Stimulated activated CD4-positive, alpha-beta T cell treated with anti-CD3 and anti-CD28 coated beads, Interleukin-2, amount 100 ng/mL, for 24 hours (primary cell): ENCODE measurements at places on chromosomes 3 and 15.

- DNase-seq = no peak
Measured at GRCh38 chr15:47548231-47548630, 169.1 kb upstream of the SEMA6D start.

DNA sequence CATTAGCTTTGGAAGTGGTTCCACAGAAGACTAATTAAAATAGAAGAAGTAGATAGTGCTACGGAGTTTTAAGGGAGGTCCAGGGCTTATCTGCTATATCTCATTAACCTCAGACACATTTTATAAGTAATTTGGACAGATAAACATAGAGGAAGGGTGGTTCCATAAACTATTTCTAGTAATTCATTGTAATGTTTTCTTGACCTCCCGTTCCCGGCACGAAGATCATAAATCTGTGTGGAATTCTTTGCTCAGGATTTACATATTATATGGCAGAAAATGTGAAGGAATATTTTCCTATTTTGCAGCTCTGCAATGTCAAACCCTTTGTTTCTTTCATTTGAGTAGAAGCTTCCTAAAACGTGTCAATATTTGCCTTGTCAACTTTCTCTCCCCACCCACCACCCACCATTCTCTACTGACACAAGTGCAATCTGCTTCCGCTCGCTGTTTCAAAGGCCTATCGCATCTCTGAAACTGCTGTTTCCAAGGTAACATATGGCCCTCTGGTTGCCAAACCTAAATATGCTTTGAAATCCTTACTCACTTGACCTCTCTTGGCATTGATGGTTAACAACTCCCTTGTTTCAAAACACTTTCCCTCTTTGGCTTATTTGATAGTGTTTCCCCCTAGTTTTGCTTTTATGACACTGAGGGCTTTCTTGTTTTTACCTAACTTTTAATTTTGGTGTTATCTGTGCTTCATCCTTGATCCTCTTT is 21.4 kb upstream of the PLSCR5 start:
- no peak for DNase-seq

DNA sequence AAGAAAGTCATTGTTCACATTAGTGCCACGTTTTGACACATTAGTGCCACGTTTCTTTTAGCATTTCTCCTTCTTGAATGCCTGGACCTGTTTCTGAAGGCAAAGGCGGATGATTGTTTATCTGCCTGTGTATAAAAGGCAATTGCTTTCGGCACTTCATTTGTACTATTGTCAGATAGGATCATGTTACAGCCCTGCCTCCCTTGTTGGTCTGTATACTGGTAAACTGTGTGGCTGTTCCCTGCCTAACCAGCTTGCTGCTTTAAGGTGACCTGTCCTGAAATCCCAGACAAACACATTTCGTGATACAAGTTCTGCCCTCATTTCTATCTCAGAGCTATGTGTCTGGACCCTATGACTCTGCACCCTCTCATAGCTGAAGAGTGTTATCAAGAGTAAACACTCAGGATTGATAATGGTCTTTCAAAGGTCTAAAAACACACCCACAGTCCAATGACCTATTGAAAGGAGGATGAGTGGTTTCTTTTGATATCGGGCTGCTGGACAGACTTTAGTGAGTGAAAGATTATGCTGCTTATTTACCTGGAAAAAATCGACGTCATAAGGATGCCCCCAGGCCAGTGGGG is 276.3 kb upstream of the MCTP2 start:
- no peak for DNase-seq

- DNase-seq = no peak
Measured at GRCh38 chr3:190404715-190405114, 16.8 kb downstream of the CLDN16 start.

DNA sequence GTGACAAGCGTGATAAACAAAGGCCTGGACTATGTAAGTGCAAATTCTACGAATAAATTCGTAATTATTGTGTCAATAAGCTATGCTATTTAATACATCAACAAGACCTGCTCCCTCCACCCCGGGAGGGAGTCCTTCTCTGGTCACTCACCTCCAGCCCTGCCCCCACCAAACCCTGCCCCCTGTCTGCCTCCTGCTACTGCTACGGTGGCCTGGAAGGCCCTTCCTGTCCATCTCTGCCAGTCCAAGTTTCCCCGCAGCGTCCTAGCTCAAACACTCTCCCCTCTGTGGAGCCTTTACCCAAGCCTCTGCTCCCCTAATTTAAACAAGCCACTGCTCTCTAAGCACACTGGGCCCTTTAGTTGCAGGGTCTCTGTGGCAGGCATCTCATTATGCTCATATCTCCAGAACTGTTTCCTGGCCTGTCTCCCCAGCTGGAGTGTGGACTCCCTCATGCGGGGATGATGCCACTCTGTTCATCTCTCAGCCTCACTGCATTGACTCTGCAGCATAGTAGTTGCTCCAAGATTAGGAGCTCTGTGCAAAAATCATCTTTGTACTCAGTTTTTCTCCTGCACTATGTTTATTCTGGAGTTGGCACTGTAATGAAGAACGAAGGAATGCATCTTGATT is 241.2 kb downstream of the NTRK3 start:
- DNase-seq = no peak

- no peak for DNase-seq
Measured at GRCh38 chr3:76177610-76178009, 392.3 kb upstream of the ZNF717 start.

DNA sequence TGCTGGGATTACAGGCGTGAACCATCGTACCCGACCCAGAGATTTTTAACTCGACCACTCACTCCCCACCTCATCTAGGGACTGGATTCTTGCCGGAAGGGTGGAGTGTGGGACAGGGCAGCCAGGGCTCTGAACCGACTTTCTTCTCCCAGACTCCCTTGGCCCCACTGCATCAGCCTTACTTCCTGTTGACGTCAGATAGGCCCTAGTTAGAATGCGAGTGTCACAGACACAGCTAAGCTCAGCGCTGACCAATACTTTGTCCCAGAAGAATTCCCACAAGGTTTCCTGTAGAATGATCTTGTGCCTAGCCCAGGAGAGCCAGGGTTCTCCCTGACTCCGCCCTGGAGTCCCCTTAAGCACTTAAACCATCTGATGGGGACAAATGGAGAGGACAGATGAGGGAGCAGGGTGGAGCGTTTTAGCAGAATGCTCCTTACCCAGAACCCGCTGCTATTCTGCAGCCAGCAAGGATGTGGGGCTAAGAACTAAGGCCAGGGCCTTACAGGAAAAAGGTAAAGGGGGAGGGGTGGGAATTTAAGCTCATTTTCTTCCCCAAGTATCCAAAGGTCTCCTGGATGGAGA is 5.8 kb upstream of the TUSC2 start:
- DNase-seq = no peak

GRCh38 chr3:169542331-169542751 is 121.2 kb downstream of the MECOM start:
- no peak for DNase-seq

GRCh38 chr3:144708437-144708836 is 736.8 kb downstream of the DIPK2A start:
- DNase-seq = no peak

- DNase-seq = peak; percentile 45
Measured at GRCh38 chr15:79185199-79185598, 94.6 kb upstream of the RASGRF1 start.

DNA sequence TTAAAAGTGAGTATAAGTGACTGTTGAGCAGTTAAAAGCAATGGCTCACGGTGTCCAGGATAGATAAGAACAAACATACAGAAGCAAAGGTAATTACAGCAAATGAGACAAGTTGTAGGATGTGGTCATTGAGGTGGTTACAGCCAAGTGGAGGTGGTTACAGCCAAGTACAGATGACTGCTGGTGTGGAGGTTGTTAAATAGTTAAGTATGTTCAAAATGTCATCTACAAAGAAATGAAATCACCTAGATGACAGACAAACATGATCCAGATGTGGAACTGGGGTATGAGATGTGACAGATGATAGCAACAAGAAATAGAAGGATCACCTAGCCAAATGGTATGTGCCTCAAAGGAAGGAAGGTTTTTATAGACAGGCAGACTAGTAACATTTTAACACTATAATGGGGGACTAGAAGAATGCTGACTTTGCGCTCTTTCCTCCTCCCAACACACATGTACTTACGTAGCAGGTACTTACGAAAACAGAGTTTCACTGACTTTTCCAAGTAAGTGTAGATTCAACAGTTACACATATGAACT is 6.8 kb upstream of the ANKRD28 start:
- no peak for DNase-seq

DNA sequence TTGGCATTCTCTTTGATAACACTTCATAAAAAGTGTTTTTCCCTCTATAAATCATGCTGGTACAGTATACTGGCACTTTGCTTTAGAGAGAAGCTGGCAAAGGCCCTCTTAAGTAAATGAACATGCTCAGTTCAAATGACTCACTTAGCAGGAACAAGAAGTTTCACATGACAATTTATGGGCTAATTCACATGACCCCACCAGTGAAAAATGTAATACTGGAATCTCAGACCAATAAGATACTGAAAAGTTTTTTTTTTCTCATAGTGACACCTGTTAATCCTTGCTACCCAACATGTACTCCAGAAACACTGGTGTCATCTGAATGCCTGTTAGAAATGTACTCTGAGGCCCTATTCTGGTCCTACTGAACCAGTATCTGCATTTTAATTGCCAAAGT is 13.9 kb downstream of the BTBD1 start:
- DNase-seq = no peak

GRCh38 chr3:52685285-52685708 is 416 bp downstream of the PBRM1 start:
- DNase-seq = peak; percentile 88

- no peak for DNase-seq
Measured at GRCh38 chr3:169604568-169604967, 58.9 kb downstream of the MECOM start.

DNA sequence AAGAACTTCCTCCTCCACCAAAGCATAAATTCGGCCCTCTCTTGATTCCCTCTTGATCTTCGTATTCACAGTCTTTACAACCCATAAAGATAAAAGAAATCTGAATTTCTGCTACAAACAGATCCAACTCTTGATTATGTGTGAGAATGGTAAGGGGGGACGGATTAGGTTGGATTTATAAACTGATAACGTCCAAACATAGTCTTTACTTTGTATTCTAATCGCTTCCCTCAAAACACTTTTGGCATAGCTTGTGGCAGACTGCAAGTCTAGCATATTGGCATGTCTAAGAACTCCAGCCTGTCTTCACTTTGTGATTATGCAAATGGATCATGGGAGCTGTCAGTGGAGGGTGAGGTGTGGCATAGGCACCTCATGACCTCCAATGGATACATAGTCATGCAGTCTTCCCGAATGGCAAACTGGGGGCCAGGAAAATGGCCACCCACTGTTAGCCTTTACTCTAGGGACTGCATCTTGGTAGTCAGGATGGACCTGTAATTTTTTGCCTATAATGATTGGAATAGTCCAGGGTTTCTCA is 24.3 kb upstream of the GPR171 start:
- DNase-seq = no peak
